Stimulated activated CD8-positive, alpha-beta memory T cell treated with anti-CD3 and anti-CD28 coated beads, Interleukin-15, amount 100 ng/mL, for 4 hours (primary cell): ENCODE measurements at places on chromosomes 2 and 18.

DNA sequence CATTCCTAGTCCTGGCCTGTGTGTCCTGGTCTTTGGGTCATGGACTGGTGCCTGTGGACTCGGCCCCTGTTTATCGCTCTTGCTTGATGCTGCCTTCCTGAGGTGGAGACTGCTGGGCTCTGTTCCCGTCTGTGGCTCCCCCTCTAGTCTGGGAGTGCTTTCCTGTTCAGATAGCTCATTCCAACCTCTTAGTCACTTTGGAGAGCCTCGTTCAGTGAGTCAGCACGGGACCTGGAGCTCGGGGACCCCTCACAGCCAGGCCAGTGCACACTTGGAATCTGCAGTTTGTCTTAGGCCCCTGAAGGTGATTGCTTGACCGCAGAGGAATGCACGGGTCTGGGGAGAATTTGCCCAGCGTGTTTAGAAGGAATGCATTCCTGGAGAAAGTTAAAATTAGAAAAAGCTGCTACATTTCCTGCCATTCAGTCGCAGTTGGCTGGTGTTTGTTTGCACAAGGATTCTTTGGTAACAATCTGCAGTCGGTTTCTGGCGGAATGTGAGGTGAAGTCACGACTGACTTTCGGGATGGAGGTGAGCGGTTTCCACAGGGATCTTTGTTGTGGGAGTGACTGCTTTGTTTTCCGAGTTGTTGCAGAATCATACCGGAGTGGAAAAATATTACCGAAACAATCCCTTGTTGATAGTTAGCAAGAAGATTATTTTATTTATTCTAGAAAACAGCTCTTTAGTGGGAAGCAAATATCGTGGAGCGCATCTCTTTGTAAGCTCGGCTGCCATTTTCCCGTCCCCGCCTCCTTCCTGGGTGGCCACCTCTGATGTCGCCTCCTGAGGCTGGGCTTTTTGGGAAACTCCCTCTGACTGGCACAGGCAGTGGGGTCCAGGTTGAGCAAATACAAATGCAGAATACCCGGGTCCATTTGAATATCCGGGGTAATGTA is 29.6 kb downstream of the SH3BP4 start:
- DNase-seq: no peak

GRCh38 chr2:46175419-46175818 is 121.8 kb upstream of the EPAS1 start:
- no peak for DNase-seq

GRCh38 chr2:125313806-125314205 is 1288.7 kb downstream of the CNTNAP5 start:
- no peak for DNase-seq

DNA sequence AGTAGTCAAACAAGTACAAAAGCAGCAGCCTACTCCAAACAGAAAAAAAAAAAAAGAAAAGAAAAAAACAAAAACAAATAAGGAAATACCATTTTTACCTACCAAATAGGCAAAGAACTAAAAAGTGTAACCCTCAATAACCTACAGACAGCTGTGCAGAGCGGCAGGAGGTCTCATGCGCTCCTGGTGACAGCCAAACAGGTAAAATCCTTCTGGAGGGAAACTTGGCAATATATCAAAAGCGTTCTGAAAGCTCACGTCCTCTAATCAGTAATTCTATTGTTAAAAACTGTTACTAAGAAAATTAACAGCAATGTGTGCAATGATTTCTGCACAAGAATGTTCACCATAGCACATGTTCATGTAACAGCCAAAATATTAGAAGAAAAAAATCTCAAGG is 105.6 kb downstream of the AFF3 start:
- no peak for DNase-seq

- no peak for DNase-seq
Measured at GRCh38 chr18:22172594-22173049, 3.2 kb downstream of the GATA6 start.

- no peak for DNase-seq
Measured at GRCh38 chr18:46379323-46379950, 275.3 kb downstream of the HAUS1 start.

- DNase-seq: no peak
Measured at GRCh38 chr2:220814441-220814840, 757.7 kb downstream of the EPHA4 start.

- DNase-seq: no peak
Measured at GRCh38 chr2:19550750-19551149, 192.3 kb upstream of the OSR1 start.

GRCh38 chr2:202261531-202261930 is 4.0 kb upstream of the NOP58 start:
- no peak for DNase-seq

GRCh38 chr2:237569041-237569440 is 2.7 kb downstream of the PRLH start:
- DNase-seq: no peak

GRCh38 chr18:79372461-79372860 is 23.3 kb upstream of the NFATC1 start:
- no peak for DNase-seq

GRCh38 chr2:32991091-32991845 is 44.5 kb downstream of the LTBP1 start:
- no peak for DNase-seq

DNA sequence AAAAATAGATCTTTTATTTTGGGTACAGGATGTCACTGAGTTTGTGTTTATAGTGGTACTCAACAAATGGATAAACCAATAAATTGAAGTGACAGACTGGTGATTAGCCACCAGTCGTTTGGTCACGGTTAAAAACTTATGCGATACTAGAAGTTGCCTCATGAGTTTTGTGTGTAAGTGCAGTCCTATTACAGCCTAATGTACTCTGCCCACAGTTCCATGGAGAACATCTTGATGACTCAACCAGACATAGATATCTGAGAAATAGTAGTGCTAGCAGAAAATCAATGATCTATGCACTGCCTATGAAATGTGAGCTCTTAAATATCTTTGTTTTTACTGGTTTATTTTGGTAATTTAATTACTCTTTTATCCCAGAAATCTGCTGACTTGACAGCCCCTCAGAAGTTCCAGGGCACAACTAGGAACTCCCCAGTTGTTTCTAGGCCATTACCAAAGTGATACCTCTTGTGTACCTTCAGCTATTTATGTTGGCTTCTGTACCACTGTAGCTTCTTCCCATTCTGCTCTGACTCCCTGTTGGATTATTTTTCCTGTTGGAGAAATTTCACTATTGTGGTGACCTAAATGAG is 209.1 kb upstream of the KCNJ3 start:
- no peak for DNase-seq

GRCh38 chr2:106106622-106107508 is 87.2 kb downstream of the UXS1 start:
- no peak for DNase-seq

GRCh38 chr18:38250971-38251370 is 685.4 kb upstream of the CELF4 start:
- DNase-seq: no peak

DNA sequence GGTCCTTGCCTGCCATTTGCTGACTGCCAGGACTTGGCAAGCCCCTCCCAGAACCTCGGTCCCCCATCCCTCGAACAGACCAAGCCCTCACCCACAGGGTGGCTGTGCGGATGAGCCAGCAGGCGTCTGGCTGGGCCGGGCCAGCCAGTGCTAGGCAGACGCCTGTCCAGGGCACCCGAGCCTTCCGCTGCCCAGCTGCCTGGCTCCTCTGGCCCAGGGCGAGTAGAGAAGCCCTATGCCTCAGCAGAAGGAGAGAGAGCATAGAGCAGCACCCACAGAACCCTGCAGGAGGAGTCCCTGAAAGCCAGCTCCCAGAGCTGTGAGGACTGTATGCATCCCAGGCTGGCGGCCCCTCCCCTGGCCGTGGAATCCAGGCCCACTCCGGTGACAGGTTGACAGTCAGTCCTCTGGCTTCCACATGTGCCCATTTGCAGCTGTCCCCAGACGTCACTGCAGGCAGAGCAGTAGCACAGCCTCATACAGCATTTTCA is 62.1 kb upstream of the GLI2 start:
- DNase-seq: no peak

DNA sequence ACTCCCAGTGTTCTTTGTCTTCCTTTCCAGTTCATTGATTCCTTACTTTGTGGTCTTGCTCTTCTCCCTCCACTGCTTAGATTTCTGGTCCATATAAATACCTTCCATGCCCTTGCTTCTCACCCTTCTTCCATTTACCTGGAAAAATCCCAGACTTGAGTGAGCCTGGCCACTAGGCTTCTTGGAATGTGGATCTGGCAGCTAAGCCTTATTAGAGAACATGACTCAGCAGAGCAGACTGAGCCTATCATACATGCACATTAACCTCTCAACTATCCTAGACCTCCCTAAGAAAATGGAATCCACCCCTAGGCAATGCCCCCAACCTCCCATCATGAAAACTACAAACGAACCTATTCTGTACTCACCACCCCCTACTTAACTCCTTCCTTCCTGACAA is 127.7 kb downstream of the RHBDD1 start:
- no peak for DNase-seq

DNA sequence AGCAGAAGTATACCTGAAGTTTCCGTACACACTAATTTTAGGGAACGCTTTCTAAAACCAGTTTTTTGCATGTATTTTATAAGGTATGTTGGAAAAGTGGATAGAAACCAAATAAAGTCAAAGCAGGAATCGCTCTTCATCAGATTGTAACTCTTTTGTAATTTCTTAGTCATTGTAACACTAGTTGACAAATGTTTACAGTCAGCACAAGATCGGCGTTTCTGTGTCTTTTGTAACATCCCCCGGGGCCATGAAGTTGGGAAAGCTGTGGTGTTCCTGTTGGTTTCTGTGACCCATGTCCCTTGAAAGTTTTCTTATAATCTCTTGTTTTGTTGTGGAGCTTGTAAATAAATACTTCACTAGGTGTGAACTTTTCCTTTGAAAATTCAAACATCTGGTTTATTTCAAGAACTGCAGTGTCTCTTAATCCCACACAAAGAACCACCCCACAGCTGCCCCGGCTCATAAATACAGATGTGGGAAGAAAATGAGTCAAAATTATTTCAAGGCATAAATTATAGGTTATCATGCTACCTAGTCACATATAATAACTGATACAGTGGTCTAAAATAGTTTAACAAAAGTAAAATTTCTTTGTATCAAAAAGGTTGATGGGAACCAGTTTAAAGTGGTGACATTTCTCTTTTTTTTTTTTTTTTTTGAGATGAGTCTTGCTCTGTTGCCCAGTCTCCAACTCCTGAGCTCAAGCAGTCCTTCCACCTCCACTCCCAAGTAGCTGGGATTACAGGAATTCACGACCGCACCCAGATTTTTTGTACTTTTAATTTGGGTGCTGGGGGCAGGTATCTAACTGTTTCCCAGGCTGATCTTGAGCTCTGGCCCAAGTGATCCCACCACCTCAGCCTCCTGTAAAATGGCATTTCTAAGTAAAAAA is 751 bp upstream of the NMI start:
- no peak for DNase-seq

DNA sequence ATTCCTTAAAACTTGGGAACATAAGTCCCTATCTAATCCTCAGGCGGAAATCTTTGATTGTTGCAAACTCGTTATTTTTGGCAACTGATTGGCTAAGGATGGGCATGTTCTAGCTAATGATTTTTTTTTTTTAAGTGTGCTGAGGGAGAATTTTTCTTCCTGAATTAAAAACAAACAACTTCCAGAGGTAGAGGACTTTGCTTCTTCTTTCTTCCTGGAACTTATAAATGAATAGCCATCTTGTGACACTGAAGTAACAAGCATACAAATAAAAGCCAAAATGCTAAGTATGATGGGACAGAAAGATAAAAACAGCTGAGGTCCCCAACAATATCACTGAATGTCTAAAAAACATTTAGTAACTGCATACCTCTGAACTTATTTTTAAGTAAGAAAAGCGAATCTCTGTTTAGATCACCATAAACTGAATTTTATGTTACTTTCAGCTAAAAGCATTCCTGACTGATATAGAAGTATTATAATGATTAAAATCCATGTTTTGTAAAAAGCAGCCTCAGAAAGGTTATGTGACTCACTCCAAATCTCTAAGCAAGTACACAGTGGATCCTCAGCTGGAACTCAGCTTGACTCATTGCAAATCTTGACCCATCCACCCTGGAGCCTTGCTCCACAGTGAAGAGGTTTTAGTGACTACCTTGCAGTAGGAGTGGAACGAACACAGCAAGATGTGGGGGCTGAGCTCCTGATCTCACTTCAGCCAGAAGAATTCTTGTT is 344.4 kb downstream of the CLIP4 start:
- no peak for DNase-seq

DNA sequence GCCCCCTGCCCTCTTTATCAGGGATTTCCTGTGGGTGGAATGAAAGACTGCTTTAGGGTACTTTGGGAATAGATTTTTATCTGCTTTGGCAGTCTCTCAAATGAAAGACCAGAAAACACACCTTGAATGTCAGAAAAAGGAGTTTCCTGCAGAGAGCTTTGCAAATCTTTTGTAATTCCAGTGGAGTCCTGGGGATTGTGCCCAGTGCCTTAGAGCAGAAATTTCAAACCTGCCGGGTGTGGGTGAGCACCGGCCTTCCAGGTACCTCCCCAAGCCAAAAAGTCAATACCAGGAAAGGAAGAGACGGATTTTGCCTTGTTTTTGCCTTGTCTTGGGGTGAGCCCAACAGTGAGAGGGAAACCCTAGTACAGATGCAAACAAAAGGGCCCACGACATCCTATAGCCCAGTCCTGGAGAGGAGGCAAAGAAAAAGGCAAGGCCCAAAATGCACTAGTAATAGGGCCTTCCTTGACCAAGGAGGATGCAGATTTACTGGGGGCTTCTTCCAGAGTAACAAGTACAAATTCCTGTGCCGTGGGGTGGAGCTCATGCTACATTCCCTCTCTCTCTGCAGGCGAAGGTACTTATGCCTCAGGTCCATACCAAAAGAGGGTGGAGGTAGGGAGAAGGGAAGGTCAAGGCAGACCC is 36.4 kb downstream of the FOXI3 start:
- DNase-seq: no peak

GRCh38 chr18:54423831-54424230 is 66.1 kb downstream of the C18orf54 start:
- DNase-seq: no peak

DNA sequence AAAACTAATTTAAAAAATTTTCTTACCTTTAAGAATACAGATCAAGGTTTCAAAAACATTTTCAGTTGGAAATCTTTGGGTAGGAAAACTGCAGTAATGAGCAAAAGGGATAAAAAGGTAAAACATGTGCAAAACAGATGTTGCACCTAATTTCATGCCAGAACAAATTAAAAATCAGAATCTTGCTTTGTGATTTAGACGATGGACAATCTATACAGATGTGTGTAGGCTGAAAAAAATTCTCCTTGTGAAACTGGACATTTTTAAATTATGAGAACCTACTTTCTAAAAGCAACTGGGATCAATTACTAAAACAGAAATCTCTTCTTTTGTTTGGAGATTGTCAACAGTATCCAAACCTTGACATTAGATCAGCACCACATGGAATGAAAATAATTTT is 183.2 kb upstream of the ITGA4 start:
- no peak for DNase-seq

DNA sequence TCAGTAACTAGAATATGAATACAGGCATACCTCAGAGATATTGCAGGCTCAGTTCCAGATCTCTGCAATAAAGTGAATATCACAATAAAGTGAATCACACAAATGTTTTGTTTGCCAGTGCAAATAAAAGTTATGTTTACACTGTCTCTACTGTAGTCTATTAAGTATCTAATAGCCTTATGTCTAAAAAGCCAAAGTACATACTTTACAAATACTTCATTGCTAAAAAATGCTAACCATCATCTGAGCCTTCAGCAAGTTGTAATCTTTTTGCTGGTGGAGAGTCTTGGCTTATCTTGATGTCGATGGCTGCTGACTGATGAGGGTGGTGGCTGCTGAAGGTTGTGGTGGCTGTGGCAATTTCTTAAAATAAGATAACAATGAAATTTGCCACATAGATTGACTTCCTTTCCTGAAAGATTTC is 159.4 kb downstream of the MYO1B start:
- DNase-seq: no peak
